ENCODE measurements at places on chromosomes 12 and 14.
A peak's percentile ranks its signal among the peaks of the same experiment; 100 is the strongest.

GRCh38 chr14:61673305-61673704, 22.0 kb upstream of the HIF1A start:
- DNase-seq, result no peak

GRCh38 chr14:103518422-103519042, 4.1 kb downstream of the CKB start:
- peak; percentile 63 for DNase-seq

- peak; percentile 81 for DNase-seq
Observed at GRCh38 chr12:52636592-52637258, 15.3 kb downstream of the KRT2 start.

DNA sequence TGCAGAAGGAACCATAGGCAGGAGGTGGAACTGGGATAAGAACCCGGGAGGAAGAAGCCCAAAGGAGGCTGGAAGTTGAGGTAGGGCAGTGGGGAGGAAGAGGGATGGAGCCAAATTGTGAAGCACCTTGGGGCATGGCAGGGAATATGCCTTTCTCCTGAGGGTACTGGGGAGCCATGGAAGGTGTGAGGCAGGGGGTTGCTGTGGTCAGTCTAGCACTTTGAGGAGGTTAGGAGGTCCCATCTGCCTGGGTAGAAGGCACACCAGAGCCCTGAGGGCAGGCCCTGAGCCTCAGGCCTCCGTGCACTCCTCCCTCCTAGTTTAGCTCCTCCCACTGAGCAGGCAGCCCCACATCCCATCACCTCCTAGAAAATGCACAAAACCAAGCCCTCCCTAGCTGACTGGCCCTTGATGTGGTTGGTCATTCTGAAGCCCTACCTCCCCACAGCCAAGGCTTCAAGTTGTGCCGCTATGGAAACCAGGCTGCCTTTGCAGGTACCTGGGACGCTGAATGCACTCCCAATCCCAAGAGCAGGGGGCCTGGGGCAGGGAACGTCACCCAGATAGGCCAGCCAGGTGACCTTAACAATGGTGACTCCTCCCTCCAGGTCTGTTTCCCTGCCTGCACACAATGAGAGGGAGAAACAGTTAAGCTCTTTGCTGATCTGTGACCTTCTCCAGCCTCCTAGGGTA, 15.1 kb downstream of the PHETA1 start:
- DNase-seq, result no peak

DNA sequence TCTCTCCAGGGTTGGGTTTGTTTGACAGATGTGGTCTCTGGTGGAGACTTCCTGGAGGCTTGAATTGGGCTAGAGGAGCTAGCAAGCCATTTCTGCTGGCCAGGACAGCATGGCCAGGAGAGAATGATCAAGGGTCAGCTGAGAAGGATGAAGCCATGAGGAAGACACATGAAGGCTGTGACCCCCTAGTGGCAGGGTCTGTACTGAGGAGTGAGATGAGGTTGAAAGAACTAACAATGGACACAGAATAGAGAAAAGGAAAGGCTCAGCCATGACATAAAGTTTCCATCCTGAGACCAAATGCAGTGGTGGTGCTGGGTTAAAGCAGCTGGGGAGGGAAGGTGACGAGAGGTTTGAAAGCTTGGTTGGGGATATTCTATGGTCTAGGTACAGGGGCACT, 89.9 kb downstream of the NT5DC3 start:
- DNase-seq, result peak; percentile 32

DNA sequence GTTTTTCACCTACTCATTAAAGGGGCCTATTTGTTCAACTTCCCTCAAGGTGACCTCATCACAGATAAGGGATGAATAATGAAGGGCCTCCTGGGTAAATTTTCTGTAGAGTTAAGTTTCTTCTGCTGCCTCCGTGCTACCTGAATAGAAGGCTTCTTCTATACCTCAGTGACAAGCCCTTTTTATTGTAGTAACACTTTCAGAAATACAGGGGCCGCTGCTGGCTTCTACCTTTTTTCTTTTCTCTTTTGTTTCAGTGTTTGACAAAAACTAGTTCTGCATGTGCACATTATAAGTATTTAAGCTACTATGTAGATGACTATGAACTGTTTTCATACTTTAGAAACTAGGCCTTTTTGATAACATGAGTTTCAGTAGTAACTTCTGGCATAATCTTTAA, 207.0 kb downstream of the NAV3 start:
- DNase-seq, result peak; percentile 57

- DNase-seq, result no peak
Observed at GRCh38 chr12:82942991-82943401, 256.3 kb downstream of the TMTC2 start.
